Stomach (tissue), 19 donors: ENCODE measurements at places on chromosomes 1 and 21.

GRCh38 chr1:92126088-92126487, 45.9 kb downstream of the BTBD8 start:
- no peaks in the 10 kb centered on the region for H3K27me3 ChIP-seq
- no peak overlapping the region for H3K4me3 ChIP-seq
- peaks cover 13% of the 10 kb centered on the region for H3K36me3 ChIP-seq
- H3K4me1 ChIP-seq = no peaks in the 10 kb centered on the region
- DNase-seq = no peak

- H3K4me1 ChIP-seq = no peaks in the 10 kb centered on the region
- no peak for DNase-seq
- no peak overlapping the region for H3K27ac ChIP-seq
- no peak overlapping the region for H3K4me3 ChIP-seq
- H3K27me3 ChIP-seq = no peaks in the 10 kb centered on the region
Measured at GRCh38 chr1:47660622-47661021, 222.8 kb downstream of the FOXD2 start.

GRCh38 chr1:181647314-181648035, 164.2 kb downstream of the CACNA1E start:
- DNase-seq = peak; percentile 86
- no peak overlapping the region for H3K4me3 ChIP-seq
- no peaks in the 10 kb centered on the region for H3K36me3 ChIP-seq
- H3K27me3 ChIP-seq = no peaks in the 10 kb centered on the region

DNA sequence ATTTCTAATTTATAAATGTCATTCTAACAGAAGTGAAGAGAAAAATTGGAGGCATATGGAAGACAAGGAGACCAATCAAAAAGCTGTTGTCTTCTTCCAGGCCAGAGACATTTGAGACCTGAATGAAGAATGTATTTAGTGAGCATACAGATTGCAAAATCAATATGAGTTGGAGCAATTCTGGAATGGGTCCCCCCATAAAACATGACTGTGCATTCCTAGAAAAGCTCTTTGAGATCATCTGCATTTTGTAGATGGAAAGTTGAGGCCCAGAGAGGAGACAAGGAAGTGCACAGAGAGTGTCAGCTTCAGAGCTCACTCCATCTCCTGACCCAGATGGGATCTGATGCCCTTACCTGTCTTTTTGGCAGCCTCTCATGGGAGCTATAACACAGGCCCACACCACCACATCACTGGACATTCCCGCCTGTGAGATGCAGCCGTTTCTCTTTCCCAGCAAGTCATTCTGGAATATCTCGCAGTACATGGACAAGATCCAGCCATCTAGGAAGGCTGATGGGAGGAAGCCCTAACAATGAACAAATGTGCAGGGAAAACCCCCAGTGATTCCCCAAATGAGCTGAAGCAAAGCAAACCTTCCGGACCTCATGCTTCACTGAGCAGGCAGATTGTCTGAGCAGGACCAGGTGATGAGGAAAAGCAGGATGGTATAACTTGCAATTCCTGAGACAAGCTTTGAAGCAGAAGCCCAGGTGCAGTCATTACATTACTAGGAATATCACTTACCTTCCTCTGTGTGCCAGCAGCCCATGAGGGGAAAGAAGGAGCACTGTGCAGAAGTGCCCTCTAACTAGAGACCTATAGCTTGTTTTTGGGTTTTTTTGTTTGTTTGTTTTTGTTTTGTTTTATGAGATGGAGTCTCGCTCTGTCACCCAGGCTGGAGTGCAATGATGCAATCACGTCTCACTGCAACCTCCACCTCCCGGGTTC, 445.6 kb downstream of the PLPP3 start:
- H3K36me3 ChIP-seq = no peaks in the 10 kb centered on the region
- H3K27ac ChIP-seq = no peak overlapping the region
- no peak overlapping the region for H3K4me3 ChIP-seq

DNA sequence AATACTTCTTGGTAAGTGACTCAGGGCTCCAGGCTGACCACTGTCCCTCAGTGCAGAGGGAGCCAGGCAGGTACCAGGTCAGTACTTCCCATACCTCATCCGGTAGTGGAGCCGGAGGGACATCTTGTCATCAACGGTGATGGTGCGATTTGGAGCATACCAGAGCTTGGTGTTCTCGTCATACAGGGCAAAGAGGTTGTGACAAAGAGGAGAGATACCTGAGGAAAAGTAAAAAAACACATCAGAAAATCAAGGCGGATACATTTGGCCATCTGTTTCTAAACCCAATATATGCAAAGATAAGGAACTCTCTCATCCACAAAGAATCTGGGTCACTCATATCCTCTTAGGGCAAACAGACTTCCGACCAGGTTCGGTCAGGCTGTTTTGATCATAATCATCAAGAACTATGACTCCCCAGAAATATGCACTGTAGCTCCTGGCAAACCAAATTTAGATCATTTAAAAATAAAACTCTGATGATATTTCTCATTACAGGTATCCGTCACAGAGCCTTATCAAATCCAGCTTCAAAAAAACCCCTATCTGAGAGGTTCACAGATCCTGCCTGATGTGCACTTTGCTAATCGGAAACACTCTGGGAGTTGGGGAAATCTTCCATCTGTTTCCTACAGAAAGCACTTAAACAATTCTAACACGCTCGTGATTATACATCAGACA, 87.3 kb downstream of the JAK1 start:
- no peak overlapping the region for H3K27ac ChIP-seq
- H3K4me1 ChIP-seq = no peaks in the 10 kb centered on the region
- DNase-seq = no peak
- H3K27me3 ChIP-seq = no peaks in the 10 kb centered on the region

DNA sequence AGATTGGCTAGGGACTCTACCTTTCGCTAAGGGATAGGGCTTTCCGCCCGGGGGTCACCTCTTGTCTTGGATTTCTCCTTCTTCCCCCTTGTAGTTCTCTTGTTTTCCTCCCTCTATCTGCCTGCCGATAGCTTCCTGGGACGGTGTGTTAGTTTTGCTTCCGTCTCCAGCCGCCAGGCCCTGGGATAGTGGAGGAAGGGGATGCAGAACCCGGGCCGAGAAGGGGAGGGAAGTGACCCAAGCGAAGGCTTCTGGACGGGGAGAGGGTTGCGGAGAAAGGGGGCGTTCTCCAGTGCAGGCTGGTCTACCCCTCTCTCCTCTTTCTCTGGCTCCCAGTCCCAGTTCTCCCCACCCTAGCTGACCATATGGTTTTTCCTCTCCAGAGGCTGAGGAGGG, 871 bp downstream of the TUFT1 start:
- peak overlapping the region; percentile 89 for H3K27ac ChIP-seq
- peaks cover 20% of the 10 kb centered on the region for H3K36me3 ChIP-seq
- DNase-seq = peak; percentile 69
- H3K4me1 ChIP-seq = peaks cover 38% of the 10 kb centered on the region
- peak overlapping the region; percentile 62 for H3K4me3 ChIP-seq

- DNase-seq = no peak
- H3K4me1 ChIP-seq = peaks cover 4% of the 10 kb centered on the region
- H3K27me3 ChIP-seq = no peaks in the 10 kb centered on the region
- H3K36me3 ChIP-seq = no peaks in the 10 kb centered on the region
Measured at GRCh38 chr1:39866767-39867166, 16.5 kb downstream of the TRIT1 start.

DNA sequence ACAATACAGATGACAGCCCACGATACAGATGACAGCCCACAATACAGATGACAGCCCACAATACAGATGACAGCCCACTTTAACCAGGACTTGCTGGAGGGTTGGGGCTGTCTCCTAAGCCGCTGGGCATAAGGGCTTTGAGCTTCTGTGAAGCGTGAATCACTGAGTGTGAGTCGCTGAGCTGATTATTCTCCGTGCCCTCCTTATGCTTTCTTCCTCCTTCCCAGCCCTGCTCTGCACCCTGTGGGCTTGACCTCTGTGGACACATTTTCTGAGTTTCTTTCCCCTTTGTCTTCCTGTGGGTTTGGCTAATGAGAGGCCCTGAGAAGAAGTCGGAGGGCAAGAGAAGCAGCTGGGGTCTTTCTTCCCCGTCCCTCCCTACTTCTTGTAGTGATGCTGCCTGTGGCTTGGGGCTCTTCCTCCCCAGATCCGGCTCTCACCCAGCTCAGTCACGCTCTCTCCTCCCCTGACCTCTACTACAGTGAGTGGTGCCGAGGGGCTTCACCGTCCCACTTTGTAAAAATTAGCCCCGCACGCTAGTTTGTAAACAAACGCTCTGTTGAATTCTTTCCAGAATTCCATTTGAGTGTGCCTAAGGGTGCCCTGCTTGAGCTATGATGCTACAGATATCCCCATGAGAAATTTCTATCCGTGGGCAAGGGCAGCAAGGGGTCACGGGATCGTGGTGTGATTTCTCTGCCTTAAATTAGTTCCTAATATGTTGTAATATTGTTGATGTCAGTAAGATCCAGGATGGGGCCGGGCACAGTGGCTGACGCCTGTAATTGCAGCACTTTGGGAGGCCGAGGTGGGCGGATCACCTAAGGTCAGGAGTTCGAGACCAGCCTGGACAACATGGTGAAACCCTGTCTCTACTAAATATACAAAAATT, 46.4 kb upstream of the SOD1 start:
- DNase-seq = no peak
- no peak overlapping the region for H3K27ac ChIP-seq
- H3K4me3 ChIP-seq = no peak overlapping the region
- no peaks in the 10 kb centered on the region for H3K4me1 ChIP-seq
- no peaks in the 10 kb centered on the region for H3K36me3 ChIP-seq

DNA sequence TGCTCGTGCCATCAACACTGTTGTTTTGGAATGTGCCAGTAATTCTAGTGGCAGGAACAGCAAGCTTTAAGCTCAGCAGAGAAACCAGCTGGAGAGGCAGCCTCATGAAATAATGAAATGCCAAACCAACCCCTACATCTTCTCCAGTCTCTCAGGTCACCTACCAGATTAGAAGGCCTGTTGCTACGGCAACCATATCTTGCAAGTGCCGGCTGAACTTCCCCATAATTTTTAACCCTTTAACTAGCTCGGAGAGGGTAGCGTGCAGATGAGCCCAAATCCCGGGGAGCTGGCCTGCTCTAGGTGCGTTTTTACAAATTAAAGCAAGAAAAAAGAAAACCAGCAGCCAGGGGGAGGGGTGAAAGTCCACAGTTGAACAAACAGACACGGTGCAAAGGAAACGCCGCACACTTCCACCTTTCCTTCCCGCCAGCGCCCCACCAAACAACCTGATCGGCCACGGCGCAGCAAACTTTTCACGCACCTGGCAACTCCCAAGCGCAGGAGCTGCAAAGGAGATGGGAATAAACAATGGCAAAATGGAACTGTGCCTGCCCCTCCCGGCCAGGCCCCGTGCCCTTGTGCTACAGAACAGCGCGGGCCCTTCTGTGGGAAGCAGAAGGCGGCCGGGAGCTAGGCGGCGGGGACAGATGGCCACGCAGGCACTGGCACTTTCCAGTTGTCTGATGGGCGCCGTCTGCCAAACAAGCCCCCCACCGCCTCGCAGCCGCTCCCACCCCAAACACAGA, 50.1 kb downstream of the SSBP3 start:
- DNase-seq = no peak
- peaks cover 76% of the 10 kb centered on the region for H3K4me1 ChIP-seq
- peaks cover 9% of the 10 kb centered on the region for H3K36me3 ChIP-seq
- peak overlapping the region; percentile 41 for H3K4me3 ChIP-seq

- H3K4me1 ChIP-seq = peaks cover 23% of the 10 kb centered on the region
- DNase-seq = no peak
- H3K27ac ChIP-seq = peak overlapping the region; percentile 73
- H3K4me3 ChIP-seq = peak overlapping the region; percentile 72
- H3K27me3 ChIP-seq = peaks cover 46% of the 10 kb centered on the region
Measured at GRCh38 chr1:112507921-112508277, 866 bp upstream of the WNT2B start.

- no peak overlapping the region for H3K4me3 ChIP-seq
- H3K27ac ChIP-seq = no peak overlapping the region
- no peaks in the 10 kb centered on the region for H3K4me1 ChIP-seq
Measured at GRCh38 chr1:232134365-232134764, 495.6 kb downstream of the SIPA1L2 start.

GRCh38 chr1:102186536-102186935, 189.8 kb upstream of the OLFM3 start:
- no peaks in the 10 kb centered on the region for H3K36me3 ChIP-seq
- H3K27ac ChIP-seq = no peak overlapping the region

GRCh38 chr1:202283379-202283844, 58.3 kb downstream of the UBE2T start:
- DNase-seq = no peak
- H3K36me3 ChIP-seq = no peaks in the 10 kb centered on the region
- no peak overlapping the region for H3K27ac ChIP-seq

GRCh38 chr1:31509124-31510072, 66.9 kb upstream of the TINAGL1 start:
- no peak overlapping the region for H3K27ac ChIP-seq
- no peaks in the 10 kb centered on the region for H3K36me3 ChIP-seq
- H3K4me1 ChIP-seq = no peaks in the 10 kb centered on the region
- no peaks in the 10 kb centered on the region for H3K27me3 ChIP-seq
- DNase-seq = no peak

- H3K4me1 ChIP-seq = no peaks in the 10 kb centered on the region
- H3K27me3 ChIP-seq = no peaks in the 10 kb centered on the region
- H3K27ac ChIP-seq = no peak overlapping the region
- H3K4me3 ChIP-seq = no peak overlapping the region
Measured at GRCh38 chr1:198056255-198056654, 100.5 kb upstream of the NEK7 start.

DNA sequence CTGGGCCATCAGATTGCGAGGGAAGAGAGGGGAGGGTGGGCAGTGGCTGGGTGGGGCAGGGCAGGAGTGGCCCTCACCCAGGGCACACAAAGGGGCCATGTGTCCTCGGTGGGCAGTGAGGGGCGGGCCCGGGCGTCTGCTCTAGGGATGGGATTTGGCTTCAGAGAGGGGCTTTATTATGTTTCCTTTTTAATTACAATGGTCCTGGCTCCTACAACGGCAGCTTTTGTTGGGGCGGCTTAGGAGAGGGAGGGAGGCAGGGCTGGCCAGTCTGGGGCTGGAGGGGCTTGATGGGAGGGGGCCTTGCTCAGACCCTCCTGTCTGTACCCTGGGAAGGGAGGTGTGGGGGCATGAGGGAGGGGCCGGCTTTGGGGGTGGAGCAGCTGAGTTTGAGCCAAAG, 102.8 kb upstream of the WNT4 start:
- no peak overlapping the region for H3K27ac ChIP-seq
- H3K36me3 ChIP-seq = no peaks in the 10 kb centered on the region
- no peak overlapping the region for H3K4me3 ChIP-seq
- DNase-seq = no peak
- H3K27me3 ChIP-seq = no peaks in the 10 kb centered on the region
- H3K4me1 ChIP-seq = no peaks in the 10 kb centered on the region

DNA sequence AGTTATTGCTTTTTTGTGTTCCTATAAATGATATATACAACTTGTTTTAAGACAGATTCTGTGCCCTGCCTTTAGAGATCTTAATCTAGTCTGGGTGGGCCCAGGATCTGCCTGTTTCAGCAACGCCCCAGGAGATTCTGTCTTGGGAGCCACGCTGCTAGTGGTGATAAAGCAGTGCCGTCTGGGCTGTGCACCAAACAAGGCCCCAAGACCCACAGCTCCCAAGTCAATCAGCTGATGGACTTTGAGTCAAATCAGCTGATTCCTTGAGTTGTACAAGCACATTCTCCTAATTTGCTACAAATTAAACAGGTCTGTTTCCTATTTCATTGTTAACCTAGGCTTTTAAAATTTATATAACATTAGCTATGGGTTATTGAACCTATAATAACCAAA, 15.7 kb upstream of the SLC44A3 start:
- peak overlapping the region; percentile 84 for H3K27ac ChIP-seq
- no peaks in the 10 kb centered on the region for H3K36me3 ChIP-seq
- no peak for DNase-seq
- H3K4me1 ChIP-seq = peaks cover 23% of the 10 kb centered on the region

- peak; percentile 69 for DNase-seq
- H3K27ac ChIP-seq = no peak overlapping the region
- H3K27me3 ChIP-seq = peaks cover 8% of the 10 kb centered on the region
- H3K4me1 ChIP-seq = no peaks in the 10 kb centered on the region
- H3K36me3 ChIP-seq = no peaks in the 10 kb centered on the region
Measured at GRCh38 chr1:83857103-83857502, 141.8 kb downstream of the TTLL7 start.
